ENCODE measurements at places on chromosomes 11 and 22.

DNA sequence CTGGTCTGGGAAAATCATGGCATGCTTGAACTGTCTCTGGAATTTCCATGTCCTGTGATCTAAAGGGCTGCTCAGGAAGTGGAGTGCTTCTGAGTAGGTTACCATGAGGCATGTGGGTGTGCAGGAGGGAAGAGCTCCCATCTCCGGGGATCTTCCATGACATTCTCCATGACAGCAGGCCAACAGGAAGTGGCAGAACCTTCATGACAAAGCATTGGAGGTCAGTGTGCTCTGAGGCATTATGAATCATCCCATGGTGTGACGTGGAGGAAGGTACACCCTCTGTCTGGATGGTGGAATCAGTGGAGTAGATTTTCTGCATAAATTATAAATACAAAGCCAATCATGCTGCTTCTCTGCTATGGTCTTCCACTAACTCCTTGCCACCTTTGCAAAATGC is 139.6 kb upstream of the E2F8 start:
- DNase-seq = no peak

GRCh38 chr22:47065756-47066615 is 303.5 kb downstream of the TBC1D22A start:
- no peak for DNase-seq

GRCh38 chr11:28343304-28344233 is 235.4 kb downstream of the METTL15 start:
- DNase-seq = no peak

- no peak for DNase-seq
Observed at GRCh38 chr11:106608677-106609076, 409.6 kb downstream of the GUCY1A2 start.

GRCh38 chr11:70886676-70887541 is 365.5 kb downstream of the SHANK2 start:
- no peak for DNase-seq

GRCh38 chr22:39318507-39319283 is 728 bp downstream of the RPL3 start:
- DNase-seq = no peak

DNA sequence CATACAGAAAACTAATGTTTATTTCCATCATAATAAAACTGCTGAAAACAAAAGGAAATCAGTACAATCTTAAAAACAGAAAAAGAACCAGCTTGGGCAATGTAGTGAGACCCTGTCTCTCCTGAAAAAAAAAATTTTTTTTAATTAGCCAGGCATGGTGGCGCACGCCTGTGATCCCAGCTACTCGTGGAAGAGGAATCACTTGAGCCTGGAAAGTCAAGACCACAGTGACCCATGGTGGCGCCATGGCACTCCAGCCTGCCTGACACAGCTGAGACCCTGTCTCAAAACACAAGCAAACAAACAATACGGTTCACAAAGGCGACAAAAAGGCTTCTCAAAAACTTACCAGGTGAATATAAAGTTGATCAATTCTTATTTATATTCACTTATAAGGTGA is 289.7 kb downstream of the BRD1 start:
- DNase-seq = no peak

- DNase-seq = no peak
Observed at GRCh38 chr11:114478001-114478410, 38.7 kb downstream of the REXO2 start.

GRCh38 chr11:7905961-7906429 is 25.1 kb downstream of the OR10A6 start:
- no peak for DNase-seq

DNA sequence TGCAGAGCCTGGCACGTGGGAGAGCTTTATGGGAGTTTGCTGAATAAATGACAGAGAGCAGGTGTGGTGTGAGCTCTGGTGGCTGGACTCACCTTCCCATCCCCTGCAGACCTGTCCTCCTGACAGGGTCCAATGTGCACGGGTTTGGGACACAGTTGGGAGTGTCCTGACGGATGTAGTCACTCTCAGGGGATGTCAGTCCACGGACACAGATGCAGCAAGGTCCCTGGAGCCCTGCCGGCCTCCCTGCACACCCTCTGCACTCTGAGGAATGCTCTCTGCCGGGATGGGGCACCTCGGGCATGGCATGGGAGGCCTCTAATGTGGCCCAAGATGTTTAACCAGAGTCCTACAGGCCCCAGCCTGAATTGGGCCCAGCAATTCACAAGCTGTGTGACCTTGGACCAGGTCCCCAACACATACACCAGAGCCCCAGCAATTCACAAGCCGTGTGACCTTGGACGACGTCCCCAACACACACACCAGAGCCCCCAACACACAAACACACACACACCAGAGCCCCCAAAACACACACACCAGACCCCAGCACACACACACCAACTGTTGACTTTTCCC is 30.0 kb upstream of the RFPL3 start:
- DNase-seq = no peak

DNA sequence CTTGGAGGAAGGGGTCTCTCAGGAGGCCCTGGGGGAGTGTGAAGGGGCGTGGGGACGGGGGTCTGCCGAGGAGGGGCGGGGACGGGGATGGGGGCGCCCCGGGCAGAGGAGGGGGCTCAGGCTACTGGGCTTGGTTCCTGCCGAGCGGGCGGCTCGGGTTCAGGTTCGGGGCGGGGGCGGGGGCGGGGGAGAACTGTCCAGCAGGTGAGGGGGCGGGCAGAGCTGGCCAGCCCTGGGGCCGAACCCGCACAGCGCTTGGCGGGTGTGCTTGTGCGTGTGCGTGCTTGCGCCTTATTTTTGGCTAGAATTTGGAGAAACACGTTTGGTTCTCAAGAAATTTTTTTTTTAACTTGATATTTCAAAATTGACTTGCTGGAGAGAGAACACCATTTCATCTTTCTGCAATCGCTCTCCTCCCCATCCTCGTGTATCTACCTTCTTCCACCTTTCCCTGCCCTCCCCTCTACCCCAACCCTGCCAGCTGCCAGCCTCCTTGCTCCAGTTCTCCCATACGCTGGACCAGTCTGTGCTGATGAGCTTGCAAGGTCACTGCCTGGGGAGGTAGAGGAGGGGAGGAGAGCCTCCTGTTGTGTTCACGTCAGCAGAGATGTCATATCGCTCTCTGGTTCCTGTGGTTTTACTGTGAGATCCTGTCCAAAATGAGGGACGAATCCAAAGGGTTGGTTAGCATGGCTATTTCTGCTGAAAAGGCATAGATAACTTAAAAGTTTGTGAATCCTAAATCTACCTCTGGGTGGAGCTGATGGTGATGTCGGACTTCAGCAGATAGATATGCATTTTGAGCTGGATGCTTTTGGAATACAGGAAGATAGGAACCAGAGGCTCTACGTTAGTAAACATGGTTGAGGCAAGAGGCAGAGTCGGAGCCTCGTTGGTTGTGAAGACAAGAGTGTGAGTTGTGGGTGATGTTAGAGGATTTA is 668 bp downstream of the MADD start:
- no peak for DNase-seq

- no peak for DNase-seq
Observed at GRCh38 chr22:29782061-29782845, 15.1 kb downstream of the UQCR10 start.

- DNase-seq = no peak
Observed at GRCh38 chr11:78041843-78042440, 18.9 kb upstream of the KCTD14 start.

- no peak for DNase-seq
Observed at GRCh38 chr11:44766972-44767278, 40.2 kb downstream of the TSPAN18 start.

- no peak for DNase-seq
Observed at GRCh38 chr22:37896181-37896592, 9.9 kb upstream of the MICALL1 start.

DNA sequence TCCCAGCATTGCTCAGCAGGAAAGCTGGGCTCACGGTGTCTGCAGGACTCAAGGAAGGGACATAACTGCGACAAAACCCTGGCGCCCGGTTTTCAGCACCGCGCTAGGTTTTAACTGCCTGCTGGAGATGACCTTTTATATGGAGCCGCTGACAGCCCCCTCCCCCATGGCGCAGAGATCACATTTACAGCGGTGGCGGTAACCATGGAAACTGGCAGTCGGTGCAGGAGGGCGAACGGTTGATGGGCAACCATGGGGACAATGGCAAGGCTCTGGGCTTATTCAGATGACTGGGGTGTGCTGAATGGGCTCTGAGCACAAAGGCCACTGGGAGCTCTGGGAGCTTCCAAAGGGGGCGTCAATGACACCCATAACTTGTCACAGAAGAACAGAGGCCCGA is 37.2 kb downstream of the CELSR1 start:
- no peak for DNase-seq

DNA sequence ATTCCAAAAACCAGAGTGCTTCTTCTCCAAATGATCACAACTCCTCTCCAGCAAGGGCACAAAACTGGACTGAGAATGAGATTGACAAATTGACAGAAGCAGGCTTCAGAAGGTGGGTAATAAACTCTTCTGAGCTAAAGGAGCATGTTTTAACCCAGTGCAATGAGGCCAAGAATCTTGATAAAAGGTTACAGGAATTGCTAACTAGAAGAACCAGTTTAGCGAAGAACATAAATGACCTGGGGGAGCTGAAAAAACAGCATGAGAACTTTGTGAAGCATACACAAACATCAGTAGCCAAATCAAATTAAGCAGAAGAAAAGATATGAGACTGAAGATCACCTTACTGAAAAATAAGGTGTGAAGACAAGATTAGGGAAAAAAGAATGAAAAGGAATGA is 15.5 kb downstream of the OR52M1 start:
- DNase-seq = no peak

DNA sequence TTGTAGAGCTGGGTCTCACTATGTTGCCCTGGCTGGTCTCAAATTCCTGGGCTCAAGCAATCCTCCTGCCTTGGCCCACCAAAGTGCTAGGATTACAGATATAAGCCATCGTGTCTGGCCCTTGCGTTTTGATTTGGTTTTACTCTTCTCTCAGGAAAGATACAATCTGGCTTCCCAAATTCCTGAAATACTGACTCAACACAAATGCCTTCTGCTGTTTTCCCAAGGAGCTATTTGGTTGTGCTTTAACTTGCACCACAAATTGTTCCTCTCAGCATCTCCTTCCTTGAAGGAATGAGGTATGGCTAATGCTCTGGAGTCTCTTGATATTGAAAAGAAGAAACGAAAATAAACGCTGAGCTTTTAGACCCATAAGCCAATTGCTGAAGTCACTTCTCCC is 110.0 kb upstream of the PAX6 start:
- DNase-seq = no peak

DNA sequence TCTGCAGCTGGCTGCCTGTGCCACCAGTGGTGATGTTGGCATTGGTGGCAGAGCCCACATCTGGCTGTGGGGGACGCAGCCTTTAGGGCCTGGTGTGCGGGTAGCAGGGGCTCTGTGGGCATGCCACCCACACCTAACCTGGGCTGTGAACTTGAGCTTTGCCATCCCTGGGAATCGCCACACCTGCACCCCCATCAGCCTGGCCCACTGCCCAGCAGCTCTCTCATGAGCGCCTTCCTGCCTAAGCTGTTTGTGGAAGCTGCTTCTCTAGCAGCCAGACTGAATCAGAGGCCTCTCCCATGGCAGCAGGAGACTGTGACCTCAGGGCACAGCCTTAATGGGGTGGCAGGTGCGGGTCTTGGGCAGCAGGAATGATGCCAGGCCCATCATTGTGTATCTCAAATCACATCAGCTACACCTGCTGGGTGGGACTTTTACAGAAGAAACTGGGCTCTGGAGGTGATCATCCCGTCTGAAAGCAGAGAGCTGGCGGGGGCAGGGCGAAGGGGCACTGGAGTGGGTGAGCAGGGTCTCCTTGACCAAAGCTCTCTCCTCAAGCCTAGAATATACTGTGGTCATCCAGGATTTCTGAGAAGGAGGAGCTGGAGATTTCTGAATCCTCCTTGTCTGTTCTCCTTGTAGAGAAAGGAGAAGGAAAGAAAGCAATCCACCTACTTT is 17.8 kb upstream of the CARS1 start:
- DNase-seq = no peak

DNA sequence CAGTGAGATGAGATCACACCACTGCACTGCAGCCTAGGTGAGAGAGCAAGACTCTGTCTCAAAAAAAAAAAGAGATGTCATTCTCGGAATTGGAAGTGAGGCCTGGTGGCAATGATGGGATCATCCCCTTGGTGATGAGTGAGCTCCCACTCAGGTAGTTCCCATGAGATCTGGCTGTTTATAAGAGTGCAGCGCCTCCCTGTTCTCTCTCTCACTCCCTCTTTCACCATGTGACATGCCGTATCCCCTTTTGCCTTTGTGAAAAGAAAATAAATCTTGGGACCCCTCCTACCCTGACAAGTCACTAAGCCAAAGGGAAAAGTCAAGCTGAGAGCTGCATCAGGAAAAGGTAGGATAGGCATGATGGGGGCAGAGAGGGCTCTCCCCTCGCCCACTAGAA is 28.8 kb downstream of the ZNF70 start:
- no peak for DNase-seq

DNA sequence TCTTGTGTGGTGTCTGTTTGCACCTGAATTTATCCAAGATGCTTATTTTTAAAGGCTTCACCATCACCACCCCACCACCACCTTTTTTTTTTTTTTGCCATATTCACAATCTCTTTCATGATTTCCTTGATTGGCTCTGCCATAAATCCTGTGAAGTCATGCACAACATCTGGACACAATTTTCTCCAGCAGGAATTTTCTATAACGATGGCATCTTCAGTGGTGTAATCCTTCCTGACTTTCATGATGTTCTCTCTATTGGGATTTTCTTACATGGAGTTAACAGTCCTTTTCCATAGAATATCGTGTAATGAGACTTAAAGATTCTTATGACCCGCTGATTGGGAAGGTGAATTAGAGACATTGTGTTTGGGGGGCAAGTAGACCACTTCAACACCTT is 17.8 kb downstream of the ZFP91 start:
- no peak for DNase-seq

- no peak for DNase-seq
Observed at GRCh38 chr11:112300094-112300786, 39.6 kb upstream of the PLET1 start.

DNA sequence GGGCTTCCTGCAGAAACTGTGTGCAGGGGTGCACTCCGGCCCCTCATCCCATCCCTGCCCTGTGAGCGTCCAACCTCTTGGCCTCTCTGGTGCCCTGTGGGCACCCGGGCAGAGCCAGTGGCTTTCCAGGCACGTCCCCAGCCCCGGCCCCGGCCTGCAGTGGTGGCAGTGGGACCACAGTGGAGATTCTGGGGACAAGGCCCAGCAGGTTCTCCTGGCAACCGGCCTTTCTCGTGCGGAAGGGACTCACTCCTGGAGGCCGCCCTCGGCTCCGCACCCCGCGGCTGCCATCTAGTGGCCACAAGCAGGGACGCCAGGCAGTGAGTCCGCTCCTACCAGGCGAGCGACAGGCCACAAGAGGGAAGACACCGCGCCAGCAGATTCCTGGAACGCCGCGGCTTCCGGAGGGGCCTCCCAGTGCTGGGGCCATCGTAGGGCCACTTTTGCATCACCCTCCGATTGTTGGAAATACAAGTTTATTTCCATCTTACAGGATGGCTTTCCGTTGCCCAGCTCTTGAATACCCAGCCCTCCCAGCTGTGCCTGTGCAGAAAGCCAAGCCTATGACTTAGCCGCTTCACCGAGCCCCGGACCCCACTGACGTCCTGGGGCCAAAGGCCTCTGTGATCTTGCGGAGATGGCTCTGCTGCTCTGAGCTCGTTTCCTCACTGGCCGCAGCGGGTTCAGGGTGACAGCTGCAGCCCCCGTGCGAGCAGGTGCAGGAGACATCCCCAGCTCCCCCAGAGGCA is 357.3 kb downstream of the CTTN start:
- DNase-seq = no peak

Measured in esophagus squamous epithelium (tissue), 5 donors.